ENCODE measurements at places on chromosomes 6 and 20.

DNA sequence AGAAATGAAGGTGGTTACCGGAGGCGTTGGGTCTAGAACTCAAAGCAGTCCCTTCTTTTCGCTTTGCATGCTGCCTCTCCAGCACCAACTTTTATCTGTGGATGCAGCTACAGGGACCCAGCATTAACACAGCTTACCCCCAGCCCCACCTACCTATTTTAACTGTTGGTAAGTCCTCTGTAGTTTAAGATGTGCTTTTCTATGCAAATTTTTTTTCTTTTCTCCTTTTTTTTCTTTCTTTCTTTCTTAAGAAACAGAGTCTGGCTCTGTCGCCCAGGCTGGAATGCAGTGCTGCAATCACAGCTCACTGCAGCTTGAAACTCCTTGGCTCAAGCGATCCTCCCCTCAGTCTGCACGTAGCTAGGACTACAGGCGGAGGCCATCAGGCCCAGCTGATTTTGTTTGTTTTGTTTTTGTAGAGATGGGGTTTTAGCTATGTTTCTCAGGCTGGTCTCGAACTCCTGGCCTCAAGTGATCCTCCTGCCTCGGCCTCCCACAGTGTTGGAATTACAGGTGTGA is 6.5 kb upstream of the USP45 start:
- ATAC-seq, result peak; percentile 72

GRCh38 chr6:160393891-160394653 is 45.9 kb downstream of the SLC22A3 start:
- no peak for ATAC-seq

GRCh38 chr20:42650191-42650746 is 539.4 kb downstream of the PTPRT start:
- no peak for ATAC-seq

DNA sequence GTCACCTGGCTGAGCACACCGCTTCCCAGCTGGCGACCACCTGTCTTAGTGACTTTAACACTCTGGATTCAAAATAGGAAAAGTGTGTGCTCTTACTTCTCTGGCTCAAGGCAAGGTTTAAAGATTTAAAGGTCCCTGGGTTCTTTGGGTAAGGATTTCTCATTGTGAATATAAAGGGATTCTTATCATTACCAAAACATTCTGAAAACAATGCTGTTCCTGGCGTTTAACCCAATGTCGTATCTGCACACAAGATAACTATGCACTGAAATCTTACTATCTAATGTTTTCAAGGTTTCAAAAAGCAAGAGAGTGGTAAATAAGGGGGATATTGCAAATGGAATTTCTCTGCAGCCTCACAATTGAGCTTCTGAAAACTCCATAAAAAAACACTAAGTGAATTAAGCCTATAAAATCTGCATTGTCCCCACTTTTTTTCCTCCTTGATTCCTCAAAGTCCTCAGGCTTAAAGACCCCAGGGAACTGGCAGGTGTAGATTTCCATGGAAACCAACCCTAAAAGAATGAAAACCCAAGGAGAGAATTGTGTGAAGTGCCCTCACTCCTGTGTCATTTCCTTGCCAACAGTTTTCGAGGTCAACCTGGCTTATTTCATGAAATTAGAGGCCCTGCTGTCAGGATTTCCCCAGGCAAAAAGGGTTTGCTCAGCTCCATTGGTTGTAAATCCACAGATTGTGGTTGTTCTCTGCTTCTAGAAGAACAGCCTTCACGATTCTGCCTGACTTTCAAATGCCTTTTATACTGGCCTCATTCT is 44.0 kb downstream of the BMP2 start:
- no peak for ATAC-seq

GRCh38 chr6:112356994-112357393 is 9.9 kb downstream of the RFPL4B start:
- no peak for ATAC-seq

- no peak for ATAC-seq
Observed at GRCh38 chr6:70857387-70858077, 99.3 kb downstream of the B3GAT2 start.

- ATAC-seq, result peak; percentile 40
Observed at GRCh38 chr6:130385064-130385695, 19.4 kb downstream of the TMEM200A start.

GRCh38 chr20:61099806-61100205 is 152.3 kb upstream of the CDH4 start:
- no peak for ATAC-seq

GRCh38 chr6:99611148-99611547 is 4.5 kb downstream of the PRDM13 start:
- ATAC-seq, result no peak

DNA sequence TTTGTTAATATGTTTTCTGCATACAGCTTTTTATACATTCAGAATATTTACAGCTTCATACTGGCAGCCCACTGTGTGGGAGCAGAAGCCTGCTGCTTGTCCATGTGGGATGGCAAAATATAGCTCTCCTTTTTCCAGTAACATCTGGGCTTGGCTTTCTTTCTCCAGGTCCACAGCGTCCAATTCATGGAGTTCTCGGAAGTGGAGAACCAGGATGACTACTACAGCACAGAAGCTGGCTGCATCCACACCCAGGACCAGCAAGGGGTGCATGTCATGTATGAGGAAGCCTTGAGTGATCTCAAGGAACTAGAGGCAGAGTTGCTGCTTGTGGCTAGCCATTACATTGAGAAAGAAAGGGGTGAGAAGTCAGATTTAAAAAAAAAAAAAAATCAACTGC is 143.1 kb downstream of the CD164 start:
- no peak for ATAC-seq

GRCh38 chr6:167244064-167244960 is 46.8 kb upstream of the UNC93A start:
- ATAC-seq, result no peak

DNA sequence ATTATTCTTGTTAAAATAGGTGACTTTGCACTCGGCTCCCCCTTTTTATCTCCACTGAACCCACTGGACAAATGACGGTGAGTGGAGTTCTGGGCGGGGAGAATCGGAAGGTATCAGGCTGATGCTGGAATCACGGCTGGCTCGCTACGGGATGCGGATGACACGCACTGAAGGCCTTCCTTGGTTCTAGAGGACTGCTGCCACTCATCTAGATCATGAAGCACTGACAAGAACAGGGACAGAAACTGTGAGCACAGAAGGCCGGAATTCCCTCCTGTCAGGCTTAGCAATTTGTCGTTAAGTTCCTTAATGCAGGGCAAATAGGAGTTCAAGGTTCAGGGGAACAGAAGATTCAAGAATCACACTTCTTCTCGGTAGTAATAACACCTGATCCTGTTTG is 89.9 kb upstream of the MPC1 start:
- ATAC-seq, result no peak

DNA sequence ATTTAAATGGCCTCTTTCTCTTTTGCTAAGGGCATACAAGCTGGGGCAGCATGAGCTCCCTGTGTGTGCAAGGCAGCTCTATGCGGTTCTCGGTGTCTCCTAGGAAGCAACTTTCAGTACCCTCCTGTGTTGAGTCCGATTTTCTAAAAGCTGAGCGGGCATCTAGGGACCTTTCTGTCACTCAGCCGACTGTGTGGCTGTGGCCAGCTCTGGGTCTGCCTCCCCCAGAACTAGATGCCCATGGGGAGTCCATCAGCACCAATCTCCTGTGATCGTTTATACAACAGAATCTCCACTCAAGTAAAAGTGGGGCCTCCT is 7.5 kb downstream of the NELFCD start:
- no peak for ATAC-seq

GRCh38 chr6:33147807-33148666 is 44.2 kb downstream of the COL11A2 start:
- ATAC-seq, result peak; percentile 78

DNA sequence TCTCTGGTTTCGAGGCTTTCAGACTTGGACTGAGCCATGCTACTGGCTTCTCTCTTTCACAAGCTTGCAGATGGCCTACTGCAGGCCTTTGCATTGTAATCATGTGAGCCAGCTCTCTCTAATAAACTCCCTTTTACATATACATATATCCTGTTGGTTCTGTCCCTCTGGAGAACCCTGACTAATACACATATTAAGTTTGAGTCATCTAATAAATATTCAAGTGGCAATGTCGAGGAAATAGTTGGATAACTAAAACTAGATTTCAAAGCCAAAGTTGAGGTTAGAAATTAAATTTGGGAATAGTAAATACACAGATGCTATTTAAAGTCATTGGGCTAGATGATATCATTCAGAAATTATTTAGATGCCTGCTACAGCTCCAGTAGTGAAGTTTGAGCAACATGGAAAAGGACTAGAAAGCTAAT is 1343.4 kb downstream of the GRIK2 start:
- peak; percentile 95 for ATAC-seq

DNA sequence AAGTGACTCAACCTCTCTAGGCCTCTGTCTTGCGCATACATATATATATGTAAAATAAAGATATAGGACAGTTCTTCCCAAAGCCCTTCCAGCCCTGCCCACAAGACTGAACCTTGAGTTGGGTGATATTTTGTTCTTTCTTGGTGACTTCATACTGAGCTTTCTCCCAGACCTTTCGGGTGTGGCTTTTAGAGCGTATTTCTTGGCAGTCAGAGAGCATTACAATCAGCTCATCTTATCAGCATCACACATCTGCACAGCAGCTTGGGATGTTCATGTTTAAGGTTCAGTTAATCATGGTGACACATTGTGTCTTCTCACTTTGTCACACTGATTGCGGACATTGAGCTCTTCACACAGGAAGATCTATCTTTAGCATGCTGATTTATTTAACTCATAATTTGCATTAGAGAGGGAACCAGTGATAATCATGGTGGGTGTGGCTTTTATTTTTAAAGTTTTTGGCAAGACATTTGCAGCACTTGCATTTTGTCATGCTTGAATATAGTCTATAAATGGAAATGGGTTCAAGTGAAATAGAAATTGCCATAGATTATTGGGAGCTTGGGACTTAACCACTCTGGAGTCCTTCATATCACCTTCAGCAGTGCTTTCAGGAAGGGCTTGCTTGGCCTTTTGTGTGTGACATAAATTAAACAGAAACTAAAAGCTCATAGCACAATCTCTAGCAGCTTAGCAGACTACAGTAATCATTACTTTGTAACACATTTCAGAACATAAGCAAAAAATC is 8.3 kb downstream of the KIF3B start:
- ATAC-seq, result no peak

DNA sequence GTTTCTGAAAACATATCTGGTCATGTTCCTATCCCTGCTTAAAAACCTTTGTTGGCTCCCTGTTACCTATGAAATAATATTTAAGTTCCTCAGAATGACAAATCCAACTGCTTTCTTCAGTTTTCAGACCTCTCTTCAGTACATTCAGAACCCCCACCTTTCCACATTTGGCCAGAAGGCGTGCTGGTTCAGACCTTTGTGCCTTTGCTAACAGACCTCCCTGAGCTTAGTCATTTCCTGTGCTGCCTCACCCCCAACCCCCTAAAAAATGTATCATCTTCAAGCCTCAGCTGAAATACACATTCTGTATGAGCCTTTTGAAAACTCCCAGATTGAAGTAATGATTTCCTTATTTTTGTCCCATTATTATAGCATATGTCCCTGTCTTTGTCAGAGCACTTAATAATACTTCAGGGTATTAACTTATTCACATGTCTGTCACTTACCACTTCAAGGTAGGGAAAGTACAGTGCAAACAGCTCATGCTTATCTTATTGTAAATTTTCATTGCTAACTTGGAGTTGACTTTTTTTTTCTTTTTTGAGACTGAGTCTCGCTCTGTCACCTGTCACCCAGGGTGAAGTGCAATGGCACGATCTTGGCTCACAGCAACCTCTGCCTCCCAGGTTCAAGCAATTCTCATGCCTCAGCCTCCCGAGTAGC is 19.7 kb downstream of the FAM217A start:
- peak; percentile 93 for ATAC-seq

- no peak for ATAC-seq
Observed at GRCh38 chr6:108116546-108117426, 42.2 kb upstream of the OSTM1 start.

- no peak for ATAC-seq
Observed at GRCh38 chr6:26388014-26388413, 5.1 kb downstream of the BTN2A2 start.

Measured in SK-N-SH treated with all-trans-retinoic acid at 6 μM for 48 hours (cell line).